Large intestine (tissue), 12 donors: ENCODE measurements at places on chromosomes 2 and 18.

GRCh38 chr2:236674646-236675045 lies 105.0 kb downstream of the ACKR3 start:
- DNase-seq = no peak

GRCh38 chr2:234463626-234464290 lies 33.1 kb downstream of the ARL4C start:
- no peak for DNase-seq

DNA sequence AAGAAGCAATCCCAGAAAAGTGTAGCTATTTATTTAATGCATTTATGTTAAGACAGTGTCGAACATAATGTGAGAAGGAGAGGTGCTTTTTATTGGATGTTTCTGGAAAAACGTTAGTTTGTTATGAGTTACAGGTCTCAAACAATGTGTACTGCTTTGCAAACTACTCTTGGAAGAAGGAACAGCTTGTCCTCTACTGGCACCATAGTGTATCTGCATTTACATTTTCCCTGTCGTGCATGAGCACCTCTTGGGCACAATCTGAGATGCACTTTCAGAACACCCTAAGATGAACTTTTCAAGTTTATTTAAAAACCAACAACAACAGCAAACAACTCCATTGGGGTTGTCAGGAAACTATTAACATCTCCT lies 22.8 kb downstream of the CCNYL1 start:
- peak; percentile 58 for DNase-seq

GRCh38 chr18:8374676-8375075 lies 234.6 kb upstream of the RAB12 start:
- no peak for DNase-seq

DNA sequence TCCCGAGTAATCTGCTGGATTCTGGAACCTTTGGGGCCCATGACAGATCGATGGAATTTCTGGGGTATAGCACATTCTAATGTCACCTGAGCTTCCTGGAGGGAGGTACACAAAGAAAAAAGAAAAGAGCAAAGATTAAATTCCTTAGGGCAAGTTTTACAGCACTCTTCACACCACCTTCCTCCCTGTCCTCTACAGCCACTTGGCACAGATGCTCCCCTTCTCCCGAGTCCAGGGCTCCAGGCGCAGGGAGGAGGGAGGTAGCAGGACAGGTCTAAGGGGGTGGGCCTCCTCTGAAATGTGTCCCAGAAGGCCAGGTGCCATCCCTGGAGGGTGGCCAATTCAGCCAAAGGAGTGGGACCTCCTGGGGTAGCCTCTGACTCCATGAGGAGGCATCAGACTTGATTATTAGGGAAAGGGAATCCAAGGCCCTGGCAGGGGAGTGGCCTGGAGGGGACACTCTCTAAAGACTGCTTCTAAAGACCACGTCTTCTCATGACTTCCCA lies 50.3 kb downstream of the ANO7 start:
- DNase-seq = peak; percentile 45

GRCh38 chr2:111687911-111688310 lies 196.1 kb downstream of the ANAPC1 start:
- DNase-seq = no peak

- no peak for DNase-seq
Observed at GRCh38 chr2:65901756-65902155, 469.4 kb upstream of the SPRED2 start.

DNA sequence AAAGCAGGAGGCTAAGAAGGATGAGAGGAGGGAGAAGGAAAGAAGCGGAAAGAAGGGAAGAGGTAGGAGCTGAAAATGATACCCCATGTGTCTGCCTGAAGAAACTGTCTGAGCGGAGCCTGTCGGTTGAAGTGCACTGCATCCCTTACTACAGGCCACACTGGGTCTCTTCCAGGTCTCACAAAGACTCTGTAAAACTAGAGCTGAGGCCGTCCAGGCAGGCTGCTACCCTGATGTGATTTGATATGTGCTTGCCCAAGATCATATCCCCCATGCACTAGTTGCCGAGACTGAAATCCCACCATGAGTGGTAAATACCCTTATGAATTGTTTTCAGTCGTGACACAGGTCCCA lies 134.4 kb downstream of the MAIP1 start:
- no peak for DNase-seq

DNA sequence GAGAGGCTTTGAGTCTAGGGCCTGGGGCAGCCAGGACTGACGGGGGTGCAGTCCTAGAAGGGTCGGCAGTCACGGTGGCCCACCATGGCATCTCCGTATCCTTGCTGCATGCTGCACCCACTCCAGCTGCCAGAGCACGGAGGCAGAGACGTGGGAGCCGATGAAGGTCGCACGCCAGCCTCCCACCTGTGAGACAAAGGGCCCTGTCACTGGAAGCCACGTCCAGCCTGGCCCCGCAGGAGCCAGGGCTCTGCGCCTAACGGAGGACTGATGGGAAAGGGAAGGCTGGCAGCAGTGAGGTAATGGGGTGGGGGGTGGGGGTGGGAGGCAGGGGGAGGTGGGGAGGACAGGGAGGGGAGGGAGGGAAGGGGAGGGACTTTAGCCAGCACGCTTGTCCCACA lies 21.9 kb downstream of the ITM2C start:
- no peak for DNase-seq

DNA sequence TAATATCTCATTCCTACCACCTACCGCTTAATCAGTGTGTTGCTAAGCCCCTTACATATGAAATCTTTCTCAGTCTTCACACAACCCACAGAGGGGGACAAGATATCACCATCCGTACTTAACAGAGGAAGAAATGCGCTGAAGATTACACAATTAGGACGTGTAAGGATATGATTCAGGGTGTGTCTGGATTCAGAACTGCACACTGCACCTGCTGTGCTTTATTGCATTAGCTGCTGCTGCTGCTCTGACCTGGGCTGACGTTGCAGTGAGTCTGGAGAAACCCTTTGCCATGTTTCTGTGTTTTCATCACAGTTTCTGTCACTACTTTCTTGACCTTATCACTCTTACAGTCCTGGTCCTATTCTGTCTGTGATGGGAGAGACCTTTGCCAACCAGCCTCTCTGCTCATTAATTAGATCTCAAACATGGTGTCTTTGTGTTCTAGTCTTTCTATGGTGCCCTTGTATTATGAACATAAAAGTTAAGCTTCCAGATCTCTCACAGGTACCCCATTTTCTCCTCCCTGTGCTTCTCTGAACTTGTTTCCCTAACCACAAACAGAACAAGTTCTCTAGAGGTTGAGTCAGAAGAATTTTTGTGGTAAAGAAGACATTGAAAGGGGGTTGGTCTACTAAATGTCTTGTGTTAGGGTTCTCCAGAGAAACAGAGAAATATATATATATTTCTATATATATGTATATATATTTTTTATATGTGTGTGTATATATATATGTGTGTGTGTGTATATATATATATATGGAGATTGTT lies 92.9 kb upstream of the CYP1B1 start:
- no peak for DNase-seq

DNA sequence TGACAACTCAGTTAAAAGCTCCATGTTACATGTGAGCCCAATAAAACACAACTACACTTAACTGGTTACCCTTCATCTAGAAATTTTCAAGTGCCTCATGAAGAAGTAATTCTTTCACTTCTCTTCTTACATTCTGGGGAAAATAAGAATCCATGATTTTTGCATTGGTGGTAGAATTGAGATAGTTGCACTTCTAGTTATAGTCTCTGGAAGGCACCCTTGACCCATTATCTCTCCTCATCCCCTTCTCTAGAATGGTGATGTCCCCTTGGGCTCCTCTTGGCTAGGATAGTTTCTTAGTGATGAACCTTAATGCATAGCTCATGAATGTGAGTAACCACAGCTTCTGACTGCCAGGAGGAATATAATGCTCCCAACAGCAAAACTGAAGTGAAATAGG lies 3.6 kb downstream of the LGALSL start:
- no peak for DNase-seq

DNA sequence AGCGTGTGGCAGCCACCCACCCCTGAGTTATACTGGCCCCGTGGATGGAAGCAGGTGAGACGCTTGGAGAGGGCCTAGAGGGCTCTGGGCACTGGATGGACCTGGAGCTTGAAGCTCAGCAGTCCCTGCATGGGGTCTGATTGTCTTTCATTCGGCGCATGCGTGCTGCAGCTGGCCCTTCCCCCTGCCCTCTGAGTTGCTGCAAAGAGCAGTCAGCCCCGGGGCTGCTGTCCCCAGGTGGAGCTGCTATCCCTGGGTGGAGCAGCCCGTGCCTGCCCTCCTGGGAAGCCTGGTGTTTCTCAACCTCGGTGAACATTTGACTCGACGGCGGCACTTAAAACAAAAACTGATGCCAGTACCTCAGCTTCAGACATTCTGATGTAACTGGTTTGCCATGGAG lies 29.6 kb downstream of the IGFBP5 start:
- DNase-seq = no peak

DNA sequence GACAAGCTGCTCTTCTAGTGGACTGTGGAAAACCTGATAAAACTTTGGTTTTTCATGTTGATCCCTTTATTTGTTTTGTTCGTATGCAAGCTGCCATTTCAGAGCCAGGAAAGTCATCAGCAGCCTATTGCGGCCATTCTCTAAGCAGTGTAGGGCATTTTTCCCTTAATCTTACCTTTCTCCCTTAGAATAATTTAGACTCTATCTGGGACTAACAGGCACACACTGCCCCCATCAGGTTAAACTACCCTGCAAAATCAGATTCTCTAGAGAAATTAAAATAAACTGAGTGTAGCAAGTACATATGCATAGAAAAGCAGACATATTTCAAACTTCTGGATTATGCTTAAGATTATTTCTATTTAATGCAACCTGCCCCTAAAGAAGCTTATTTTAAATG lies 347.5 kb downstream of the METTL4 start:
- DNase-seq = peak; percentile 9

- no peak for DNase-seq
Observed at GRCh38 chr2:158202161-158202815, 100.6 kb downstream of the UPP2 start.

DNA sequence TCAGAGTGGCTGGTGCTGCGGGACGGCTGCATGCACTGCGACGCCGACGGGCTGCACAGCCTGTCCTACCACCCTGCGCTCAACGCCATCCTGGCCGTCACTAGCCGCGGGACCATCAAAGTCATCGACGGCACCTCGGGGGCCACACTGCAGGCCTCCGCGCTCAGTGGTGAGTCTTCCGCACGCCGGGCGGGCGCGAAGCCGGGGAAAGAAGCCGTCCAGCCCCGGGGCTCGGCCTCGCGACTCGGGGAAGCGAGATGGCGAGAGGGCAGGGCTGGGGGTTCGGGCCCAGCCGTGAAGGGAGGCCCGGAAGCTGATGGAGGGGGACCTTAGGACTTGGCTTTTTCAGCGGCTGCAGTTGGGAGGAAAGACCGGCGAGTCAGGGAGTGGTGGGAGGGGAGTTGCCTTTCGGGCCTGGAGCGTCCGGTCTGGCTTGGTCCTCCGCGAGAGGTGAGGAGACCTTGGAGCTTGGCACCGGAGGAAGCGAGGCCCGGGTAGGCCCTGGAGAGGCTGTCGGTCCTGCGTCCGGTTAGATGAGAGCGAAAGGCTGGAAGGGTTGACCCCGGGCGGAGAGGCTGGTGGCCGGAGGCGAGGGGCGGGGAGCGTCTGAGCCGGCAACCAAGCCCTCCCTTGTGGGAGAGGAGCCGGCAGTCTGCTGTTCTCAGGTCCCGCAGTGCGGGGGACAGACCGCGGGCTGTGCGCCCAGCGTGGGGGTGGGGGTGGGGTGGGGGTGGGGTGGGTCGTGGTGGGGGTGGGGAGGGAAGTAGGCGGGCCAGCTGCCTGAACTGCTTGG lies 691 bp downstream of the BIRC6 start:
- DNase-seq = peak; percentile 33

- DNase-seq = peak; percentile 50
Observed at GRCh38 chr18:45541421-45541820, 73.9 kb upstream of the SLC14A2 start.

DNA sequence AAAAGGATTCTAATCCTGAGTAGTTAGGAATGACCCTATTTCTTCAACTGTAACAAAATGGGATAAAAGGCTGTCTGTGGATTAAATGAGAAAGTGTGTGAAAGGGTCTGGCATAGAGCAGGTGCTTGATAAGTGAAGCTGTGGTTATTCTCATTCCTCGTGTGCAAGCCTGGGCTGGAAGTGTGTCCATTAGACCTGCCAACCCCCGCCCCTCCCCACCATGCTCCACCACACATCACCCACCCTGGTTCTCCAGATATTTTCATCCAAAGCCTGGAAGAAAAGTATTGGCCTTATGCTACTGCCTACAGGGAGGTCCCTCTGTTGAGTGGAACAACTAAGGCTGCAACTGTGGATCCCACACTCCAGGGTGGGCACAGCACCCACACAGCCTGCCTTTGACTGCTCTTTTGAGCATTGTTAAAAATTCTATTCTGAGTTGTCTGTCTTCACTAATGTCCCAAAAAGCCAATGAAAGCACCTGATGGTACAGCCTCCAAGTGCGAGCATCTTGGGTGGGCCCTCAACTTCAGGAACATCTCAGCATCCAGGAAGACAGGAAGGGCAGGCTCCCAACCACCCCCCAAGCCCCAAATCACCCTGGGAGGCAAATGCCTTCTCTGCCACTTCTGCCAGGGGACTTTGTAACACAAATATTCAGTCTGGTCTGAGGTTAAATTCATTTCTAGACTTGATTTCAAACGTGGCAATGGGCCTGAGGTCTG lies 102.8 kb upstream of the PPP1CB start:
- DNase-seq = no peak
